ENCODE measurements at places on chromosomes 5 and 9.

DNA sequence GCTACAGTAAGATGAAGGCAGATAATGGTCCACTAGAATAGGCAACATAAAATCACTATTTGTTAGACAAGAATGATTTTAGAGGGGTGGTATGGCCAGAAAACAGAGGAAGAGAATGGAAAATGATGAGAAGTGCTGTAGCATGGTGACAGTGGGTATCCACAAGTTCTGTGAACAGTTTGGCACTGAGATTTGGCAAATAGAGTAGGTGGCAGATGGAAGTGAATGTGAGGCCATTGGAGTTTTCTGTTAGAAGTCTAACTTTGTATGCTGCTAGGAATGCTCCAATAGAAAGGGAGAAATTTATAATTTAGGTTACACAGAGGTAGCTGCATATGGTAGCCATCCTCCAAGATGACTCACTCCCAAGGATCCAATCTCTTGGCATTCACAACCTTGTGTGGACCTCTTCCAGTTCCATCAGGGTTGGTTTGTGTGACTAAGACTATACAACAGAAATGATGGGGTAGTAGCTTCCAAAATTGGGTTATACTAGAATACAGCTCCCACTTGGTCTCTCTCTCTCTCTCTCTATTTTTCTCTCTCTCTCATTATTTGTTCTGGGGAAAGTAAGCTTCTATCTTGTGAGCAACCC lies 646.9 kb upstream of the ZNF608 start:
- DNase-seq = no peak

- DNase-seq = no peak
Measured at GRCh38 chr9:36484124-36484523, 84.1 kb upstream of the RNF38 start.

GRCh38 chr5:86865256-86865785 lies 247.6 kb downstream of the COX7C start:
- no peak for DNase-seq

GRCh38 chr5:139952574-139952973 lies 90.5 kb downstream of the NRG2 start:
- DNase-seq = no peak

GRCh38 chr9:135908093-135908753 lies 877 bp upstream of the CAMSAP1 start:
- peak; percentile 17 for DNase-seq

DNA sequence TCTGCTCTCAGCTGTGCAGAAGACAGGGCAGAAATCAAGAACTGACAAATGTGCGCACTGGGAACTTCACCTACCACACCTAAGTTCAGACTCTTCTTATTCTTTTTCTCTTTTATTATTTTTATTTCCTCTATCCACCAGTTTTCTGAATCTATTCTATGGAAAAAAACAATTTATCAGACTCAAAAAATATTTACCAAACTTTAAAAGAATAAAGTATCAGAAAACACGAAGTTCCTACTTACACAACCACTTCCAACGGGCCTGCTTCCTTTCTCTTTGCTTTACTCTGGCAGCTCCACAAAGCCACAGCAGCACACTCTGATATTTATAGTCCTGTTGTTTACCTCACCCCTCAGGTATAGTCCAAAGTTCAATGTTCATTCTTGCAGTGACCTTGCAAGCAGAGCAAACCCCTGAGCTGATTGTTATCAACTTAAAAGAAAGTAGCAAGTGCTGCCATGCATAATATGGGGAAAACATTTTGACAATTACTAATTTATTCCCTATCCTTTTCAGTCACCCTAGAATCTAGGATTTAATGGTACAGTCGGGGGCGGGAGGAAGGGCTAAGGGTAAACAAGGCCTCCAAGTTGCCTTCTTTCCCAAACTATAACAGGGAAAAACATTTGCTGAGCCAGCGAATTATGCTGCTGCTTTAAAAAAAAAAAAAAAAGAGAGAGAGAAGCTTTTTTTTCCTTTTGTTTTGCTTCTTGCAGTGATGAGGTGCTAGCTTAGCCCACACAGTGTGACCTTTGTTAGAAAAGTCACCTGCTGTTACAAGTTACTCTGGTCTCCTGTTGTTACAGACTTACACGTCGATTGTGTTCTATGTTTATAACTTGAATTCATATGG lies at the start of gene SELENOP:
Gene SELENOP, minus strand, starts transcription at position 302 of the 856 bp plus-strand sequence. CDS start 3,539 bp downstream, outside the sequence.
- DNase-seq = no peak

DNA sequence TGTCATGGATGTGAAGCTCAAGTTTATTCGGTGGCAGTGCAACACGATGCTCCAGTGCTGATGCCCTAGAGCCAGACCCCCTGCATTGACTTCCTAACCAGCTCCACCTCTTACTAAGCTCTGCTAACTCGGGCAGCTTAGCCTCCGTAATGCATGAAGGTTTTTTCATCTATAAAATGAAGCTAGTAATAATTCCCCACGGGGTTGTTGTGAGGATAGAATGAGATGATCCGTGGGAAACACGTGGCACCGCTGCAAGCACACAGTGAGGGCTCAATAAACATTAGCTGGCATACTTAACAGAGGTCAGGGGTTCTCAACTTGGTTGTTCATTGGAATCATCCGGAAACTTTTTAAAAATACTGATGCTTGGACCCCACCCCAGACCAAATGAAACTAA lies 6.8 kb downstream of the ENC1 start:
- DNase-seq = no peak

DNA sequence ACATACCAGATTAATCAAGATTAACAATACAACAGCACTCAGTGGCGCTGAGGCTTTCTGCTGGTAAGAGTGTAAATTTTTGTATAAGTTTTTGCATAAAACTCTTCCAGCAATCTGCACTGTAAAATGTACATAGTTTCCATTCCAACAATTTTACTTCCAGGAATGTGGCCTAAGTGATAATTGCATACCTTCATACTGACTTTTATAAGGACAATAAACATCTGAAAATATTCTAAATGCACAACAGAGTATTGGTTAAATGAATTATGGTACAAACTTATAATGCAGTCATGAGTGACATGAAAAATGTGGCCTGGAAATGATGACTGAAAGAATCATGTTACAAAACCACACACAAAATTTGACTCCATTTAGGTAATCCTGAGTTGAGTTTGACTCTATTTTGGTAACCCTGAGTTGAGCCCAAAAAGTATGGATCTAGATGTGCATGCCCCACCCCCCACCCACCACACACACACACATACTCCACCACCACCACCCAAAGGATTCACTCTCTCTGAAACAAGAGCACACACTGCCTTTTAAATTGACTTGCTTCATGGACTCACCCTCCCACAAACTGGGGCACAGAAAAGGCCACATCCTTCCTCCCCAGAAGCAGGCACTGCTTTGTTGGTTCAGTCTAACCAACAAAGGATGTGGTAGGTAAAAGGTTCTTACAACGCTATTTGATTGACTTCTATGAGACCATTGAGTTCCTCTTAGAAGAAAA lies 137.6 kb downstream of the SUSD1 start:
- DNase-seq = peak; percentile 62

GRCh38 chr9:1198085-1198484 lies 147.9 kb downstream of the DMRT2 start:
- no peak for DNase-seq

GRCh38 chr5:115815006-115815692 lies 1.3 kb downstream of the CDO1 start:
- no peak for DNase-seq

- no peak for DNase-seq
Measured at GRCh38 chr9:123348317-123348992, 7.5 kb upstream of the CRB2 start.

DNA sequence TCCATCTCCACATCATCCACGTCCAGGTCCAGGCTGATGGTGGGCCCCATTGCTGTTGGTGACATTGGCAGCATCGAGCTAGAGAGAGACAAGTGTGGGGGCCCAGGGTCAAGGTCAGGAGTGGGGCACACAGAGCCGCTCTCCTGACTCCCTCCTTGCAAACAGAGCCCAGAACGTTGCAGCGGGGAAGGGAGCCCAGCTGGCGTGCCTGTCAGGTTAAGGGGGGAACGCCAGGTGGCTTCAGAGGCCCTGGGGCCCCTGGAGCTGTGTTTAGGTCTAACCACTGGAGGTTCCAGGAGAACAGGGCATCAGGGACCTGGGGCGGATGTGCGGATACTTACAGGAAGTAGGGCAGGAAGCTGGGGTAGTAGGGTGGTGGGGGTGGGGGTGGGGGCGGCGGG lies 7.5 kb downstream of the RNF44 start:
- DNase-seq = peak; percentile 60

GRCh38 chr9:121340676-121341392 lies 29.2 kb downstream of the STOM start:
- DNase-seq = no peak

- no peak for DNase-seq
Measured at GRCh38 chr9:94887721-94888120, 161.2 kb downstream of the AOPEP start.

DNA sequence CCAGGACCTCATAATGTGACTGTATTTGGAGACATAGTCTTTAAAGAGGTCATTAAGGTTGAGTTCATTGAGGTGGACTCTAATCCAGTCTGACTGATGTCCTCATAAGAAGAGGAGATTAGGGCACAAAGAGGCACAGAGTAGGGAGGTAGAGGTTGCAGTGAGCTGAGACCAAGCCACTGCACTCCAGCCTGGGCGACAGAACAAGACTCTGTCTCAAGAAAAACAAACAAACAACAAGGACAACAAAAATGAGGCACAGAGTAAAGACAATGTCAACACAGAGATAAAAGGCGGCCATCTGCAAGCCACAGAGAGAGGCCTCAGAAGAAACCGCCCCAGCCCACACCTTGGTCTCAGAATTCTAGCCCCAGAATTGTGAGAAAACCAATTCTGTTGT lies 17.0 kb upstream of the TDRD7 start:
- DNase-seq = no peak

GRCh38 chr9:73805853-73806458 lies 654.3 kb downstream of the ANXA1 start:
- no peak for DNase-seq

GRCh38 chr5:115963566-115963965 lies 1.3 kb downstream of the LVRN start:
- DNase-seq = no peak

GRCh38 chr5:61806491-61807020 lies 474.5 kb downstream of the ZSWIM6 start:
- DNase-seq = no peak

DNA sequence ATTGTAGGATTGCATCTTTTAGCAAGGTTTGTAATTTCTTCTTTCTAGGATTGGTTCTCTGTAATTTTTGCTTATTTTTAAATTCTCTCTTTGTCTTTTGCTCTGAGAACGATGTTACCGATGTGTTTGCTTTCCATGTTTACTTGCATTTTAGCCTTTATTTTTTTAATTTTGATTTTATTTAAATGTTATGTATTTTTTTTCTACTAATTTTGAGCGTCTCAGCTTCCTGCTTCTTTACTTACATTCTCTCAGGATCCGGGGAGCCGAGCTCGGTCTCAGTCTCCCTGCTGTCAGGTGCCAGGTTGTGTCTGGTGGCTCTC lies 20.9 kb downstream of the ANXA2R start:
- no peak for DNase-seq

GRCh38 chr9:129414377-129414992 lies 206.4 kb downstream of the C9orf50 start:
- no peak for DNase-seq

- DNase-seq = no peak
Measured at GRCh38 chr9:23683611-23684061, 142.4 kb downstream of the ELAVL2 start.

DNA sequence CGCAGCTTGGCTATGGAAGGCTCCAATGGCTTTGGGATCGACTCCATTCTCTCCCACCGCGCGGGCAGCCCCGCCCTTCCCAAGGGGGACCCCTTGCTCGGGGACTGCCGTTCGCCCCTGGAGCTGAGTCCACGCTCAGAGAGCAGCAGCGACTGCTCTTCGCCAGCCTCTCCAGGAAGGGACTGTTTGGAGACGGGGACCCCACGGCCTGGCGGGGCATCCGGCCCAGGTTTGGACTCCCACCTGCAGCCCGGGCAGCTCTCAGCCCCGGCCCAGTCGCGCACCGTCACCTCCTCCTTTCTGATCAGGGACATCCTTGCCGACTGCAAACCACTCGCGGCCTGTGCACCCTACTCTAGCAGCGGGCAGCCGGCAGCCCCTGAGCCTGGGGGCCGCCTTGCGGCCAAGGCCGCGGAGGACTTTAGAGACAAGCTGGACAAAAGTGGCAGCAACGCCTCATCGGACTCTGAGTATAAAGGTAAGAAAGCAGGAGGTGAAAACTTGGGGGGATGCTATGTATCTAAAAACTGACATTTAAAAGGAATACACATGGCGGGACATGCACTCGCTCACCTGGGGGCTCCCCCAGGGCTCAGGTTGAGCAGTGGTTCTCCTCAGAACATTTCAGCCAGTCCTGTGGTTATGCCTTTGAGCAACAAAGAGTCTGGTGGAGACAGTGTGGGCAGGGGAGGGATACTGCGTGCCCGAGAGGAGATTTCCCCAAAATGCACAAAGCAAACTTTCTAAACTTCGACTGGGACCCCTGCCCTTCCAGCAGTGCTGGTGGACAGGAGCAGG lies 579 bp downstream of the BARHL1 start:
- DNase-seq = no peak

- no peak for DNase-seq
Measured at GRCh38 chr5:137155261-137156000, 343.7 kb downstream of the SPOCK1 start.

DNA sequence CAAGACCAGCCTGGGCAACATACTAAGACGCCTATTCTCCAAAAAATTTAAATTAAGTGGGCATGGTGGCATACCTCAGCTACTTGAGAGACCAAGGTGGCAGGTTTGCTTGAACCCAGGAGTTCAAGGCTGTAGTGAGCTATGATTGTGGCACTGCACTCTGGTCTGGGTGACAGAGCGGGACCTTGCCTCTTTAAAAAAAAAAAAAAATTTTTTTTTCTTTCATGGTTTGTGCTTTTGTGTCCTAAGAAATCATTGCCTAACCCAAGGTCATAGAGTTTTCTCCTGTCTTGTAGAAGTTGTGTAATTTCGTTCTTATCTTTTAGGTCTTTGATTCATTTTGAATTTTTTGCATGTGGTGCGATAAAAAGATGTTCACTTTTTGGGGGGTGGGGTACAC lies 12.3 kb downstream of the GPBP1 start:
- DNase-seq = no peak

GRCh38 chr9:4096121-4096520 lies 203.7 kb downstream of the GLIS3 start:
- no peak for DNase-seq

GRCh38 chr5:174418809-174419539 lies 305.4 kb upstream of the MSX2 start:
- no peak for DNase-seq

- DNase-seq = no peak
Measured at GRCh38 chr5:50856401-50857119, 190.1 kb downstream of the PARP8 start.

- no peak for DNase-seq
Measured at GRCh38 chr5:16490911-16491310, 25.3 kb upstream of the ZNF622 start.

- DNase-seq = no peak
Measured at GRCh38 chr5:72256536-72256935, 63.5 kb downstream of the MRPS27 start.

- DNase-seq = no peak
Measured at GRCh38 chr9:78552802-78553201, 255.9 kb downstream of the PSAT1 start.

DNA sequence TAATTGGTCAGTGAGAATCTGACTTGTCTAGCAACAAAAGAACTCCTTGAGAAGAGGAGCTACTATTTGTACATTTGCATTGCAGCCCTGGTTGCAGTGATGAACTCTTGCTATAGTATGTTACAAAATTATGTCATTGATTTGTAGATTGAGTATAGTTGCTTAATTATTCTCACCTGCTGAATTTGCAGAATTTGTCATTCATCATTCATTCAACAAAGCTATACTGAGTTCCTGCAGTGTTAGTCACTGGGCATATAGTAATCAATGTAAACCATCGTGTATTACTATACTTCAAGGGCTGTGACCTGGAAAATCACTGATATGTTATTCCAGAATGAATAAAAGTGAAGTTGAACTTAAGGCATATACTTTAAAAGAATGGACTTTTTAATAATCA lies 50.1 kb downstream of the SLC1A3 start:
- DNase-seq = no peak

Data from effector memory CD8-positive, alpha-beta T cell (primary cell).